Stimulated activated CD8-positive, alpha-beta memory T cell treated with anti-CD3 and anti-CD28 coated beads, Interleukin-7, amount 100 ng/mL, for 48 hours (primary cell): ENCODE measurements at places on chromosomes 3 and 15.

DNA sequence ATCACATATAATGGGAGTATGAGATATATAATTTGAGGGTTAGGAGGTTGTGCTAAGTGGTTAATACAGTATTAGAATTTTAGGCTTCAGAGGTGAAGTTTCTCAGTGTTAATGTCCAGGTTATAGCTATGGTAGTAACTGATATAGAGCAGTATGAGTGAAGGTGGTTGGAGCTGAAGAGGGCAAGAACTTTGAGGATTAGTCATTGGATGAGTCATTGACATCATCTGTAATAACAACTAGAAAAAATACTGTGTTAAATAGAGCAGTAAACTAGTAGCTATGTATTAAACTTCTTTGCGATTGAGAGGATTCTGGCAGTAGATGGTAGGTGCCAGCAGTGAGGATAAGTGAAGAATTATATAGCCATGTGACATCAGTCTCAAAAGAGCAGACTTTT, 47.5 kb upstream of the EIF3J start:
- DNase-seq: no peak

GRCh38 chr3:52062505-52062904, 6.1 kb upstream of the DUSP7 start:
- DNase-seq: no peak

GRCh38 chr3:171883893-171884279, 40.7 kb downstream of the TMEM212 start:
- DNase-seq: no peak

DNA sequence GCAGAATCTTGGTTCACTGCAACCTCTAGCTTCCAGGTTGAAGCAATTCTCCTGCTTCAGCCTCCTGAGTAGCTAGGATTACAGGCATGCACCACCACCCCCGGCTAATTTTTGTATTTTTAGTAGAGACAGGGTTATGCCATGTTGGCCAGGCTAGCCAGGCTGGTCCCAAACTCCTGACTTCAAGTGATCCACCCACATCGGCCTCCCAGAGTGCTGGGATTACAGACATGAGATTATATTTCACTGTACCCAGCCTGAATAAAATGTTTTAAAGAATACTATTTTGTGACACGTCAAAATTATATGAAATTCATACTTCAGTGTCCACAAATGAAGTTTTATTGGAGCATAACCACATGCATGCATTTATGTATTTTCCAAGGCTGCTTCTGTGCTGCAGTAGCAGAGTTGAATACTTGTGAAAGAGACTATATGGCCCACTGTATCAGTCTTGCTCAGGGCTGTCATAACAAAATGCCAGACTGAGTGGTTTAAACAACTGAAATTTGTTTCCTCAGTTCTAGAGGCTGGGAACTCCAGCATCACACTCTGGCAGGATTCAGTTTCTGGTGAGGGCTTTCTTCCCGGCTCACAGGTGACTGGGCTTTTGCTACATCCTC, 77.2 kb downstream of the PRTG start:
- no peak for DNase-seq

GRCh38 chr15:40960151-40960885, 7.0 kb downstream of the CHAC1 start:
- DNase-seq: no peak

DNA sequence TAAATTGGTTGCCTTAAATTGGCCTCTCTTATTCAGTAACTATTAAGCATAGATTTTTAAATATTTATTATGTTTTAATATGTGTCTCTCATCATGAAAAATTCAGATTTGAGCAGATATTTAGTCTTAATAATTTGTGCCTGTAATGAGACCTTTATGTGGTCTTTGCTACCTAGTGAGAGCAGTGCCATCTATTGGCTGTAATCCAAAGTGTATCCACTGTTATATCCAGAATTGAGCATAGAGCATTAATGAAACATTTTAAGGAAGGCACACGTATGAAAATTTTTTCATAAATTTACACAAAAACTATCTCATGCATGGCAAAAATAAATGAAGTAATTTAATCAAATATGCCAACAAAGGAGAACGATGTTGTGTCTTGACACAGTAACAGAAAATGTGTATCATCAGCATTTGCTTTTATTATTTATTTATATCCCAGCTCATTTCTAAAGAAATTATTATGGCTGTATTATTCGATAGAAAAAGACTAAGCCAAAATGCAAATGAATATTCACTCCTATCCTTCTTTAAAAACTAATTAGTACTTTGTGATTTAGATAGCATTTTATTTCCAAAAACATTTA, 203.5 kb downstream of the RSRC1 start:
- no peak for DNase-seq

GRCh38 chr3:127209155-127209839, 16.4 kb downstream of the PRR23E start:
- no peak for DNase-seq

- no peak for DNase-seq
These were observed 2.0 kb downstream of the SNRK start for GRCh38 chr3:43288366-43288765.

DNA sequence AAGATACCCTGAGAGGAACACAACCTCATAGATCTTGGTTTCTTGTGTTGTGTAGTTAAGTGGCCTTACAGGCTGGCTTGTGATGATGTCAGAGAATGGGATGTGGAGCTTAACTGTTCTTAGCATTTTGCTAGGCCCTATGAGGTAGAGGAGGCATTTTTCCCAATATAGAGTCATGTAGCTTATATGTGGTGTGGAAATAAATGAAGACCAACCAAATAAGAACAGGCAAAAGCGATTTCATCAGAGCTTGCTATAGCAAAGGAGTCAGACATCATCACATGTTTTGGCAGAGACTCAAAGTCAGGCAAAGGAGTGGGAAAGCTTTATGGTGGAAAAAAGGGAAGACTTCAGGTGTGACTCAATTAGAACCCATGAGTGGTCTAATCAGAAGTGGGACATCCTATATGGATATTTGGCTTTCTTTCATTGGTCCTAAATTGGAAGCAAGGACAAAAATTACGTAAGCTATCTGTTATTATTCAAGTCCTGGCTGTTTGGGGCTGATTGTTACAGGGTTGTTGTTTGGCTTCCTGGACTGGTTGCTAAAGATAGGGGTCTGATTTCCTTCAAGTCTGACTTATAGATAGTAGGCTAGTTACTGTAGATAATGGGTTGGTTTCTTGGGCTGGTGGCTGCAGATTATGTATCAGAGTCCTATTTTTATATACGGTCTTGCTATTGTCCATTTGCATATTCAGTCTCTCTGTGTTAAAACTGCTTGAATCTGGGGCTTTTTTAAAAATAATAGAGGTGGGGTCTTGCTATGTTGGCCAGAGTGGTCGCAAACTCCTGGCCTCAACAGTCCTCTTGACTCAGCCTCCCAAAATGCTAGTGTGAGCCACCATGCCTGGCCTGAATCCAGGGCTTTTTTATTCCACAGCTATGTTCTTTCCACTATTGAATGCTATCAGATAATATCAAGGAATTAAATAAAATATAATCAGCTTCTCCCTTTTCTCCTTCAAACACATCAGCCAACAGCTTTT, 30.3 kb upstream of the SETD2 start:
- DNase-seq: no peak

DNA sequence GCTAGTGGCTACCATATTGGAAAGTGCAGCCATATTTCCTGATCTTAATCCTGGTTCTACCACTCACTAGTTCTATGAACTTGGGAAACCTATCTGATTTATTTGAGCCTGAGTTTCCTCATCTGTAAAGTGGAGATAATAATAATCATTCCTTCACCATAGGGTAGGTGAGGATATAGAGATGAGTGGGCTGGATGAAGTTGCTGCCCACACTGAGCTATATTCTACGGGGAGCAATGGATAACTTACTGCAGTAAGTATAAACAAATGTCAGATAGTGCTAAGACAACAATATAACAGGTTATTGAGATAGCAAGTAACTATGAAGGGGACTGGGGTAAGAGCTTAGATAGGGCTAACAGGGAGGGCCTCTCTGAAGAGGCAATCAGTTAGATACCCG, 251.5 kb upstream of the ADAMTS9 start:
- no peak for DNase-seq

DNA sequence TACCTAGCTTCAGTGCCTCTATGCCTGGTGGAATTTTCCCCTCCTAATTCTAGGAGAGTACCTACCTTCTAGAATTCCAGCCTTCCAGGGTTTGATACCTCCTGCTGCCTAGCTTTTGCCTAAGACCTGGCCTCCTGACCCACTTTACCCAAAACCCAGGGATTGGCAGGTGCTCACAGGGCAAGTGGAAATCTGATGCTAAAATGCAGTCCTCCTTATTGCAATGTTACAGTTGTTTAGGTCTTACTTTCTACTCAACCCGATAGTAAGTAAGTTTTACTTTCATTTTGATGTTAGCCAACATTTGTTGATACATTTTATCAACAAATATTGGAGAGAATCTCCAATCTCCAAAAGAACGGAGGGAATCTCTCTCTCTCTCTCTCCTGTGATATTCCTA, 275.9 kb downstream of the DOCK3 start:
- no peak for DNase-seq

DNA sequence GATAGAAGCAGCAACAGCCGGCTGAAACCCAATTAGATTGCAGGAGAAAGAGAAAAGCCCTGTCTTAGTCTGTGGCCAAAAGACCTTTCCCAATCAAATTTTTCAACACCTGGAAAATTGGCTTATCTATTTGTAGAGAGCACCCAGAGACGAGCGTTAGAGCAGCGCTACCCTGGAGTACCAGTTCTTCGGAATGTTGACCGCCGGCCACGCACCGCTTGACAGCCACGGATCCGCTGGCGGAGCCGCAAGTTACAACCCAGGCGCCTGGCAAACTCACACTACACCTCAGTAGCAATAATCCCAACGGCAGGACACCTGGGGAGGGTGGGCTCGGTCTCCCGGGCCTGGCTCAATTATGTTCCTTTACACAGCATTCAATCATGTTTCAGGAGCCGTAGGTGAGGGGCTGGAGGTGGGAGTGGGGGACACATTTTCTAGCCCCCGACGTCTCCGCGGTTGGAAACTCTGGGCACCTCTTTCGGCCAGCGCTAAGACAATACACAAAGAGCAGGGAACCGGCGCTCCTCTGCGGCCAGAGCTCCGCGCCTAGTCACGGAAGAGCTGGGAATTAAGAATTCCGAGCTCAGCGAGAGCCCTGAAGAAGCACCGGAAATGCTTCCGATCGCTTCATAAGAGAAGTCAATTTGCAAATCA, 1.2 kb downstream of the MB21D2 start:
- DNase-seq: no peak

DNA sequence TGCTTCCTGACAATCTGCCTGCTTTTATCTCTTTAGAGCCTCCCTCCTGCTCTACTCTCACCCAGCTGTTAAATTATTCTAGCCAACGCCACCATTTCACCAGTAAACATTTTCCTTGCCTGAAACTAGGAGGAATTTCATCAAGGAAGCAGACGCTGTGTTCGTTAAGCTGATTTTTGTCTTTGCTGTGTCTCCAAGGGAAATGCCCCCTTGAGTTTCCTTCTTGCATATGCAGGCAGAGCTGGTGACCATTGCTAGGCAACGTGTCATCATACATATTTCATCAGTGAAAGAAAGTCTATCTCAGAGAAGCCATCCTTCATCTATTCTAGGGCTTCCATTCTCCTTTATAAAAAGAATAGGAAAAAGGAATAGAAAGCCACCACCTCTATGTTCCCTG, 87.0 kb upstream of the ST8SIA2 start:
- no peak for DNase-seq

DNA sequence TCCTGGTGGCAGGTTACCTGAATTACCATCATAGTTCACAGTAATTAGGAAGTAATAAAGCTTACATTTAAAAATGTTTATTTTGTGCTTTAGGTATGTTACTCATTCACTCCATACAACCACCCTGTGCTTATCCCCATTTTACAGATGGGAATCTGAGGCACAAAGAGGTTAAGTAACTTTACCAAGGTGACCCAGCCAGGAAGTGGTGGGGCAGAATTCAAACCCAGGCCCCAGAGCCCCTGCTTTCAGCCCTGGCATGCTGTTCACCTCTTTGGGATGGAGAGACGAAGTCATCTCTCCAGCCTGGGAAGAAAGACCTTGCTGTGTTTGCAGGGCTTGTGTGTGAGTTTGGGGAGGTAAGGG, 285.6 kb upstream of the TPM1 start:
- no peak for DNase-seq

- no peak for DNase-seq
These were observed 7.8 kb upstream of the CHRM5 start for GRCh38 chr15:33960549-33960935.
